ENCODE measurements at places on chromosomes 4 and X. TPM values are rescaled to one million over a fixed set of nuclear protein-coding genes. Genes with fewer than 3 reads are reported as not detected.

DNA sequence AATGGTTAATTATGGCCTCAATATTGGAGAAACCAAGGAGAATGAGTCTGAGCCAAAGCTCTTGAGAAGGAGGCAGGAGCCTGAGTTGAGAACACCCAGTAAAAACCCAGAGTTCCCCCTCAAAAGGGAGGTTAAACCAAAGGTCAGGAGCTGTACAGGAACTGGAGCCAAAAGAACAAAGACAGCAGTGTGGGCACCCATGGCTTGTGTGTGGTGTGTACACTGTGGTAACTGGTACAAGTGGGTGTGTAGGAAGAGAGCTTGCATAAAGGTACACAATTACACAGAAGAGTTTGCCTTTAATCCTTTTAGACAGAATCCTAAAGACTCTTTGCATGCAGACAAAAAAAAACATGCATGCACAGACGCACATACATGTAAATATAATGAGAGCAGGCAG is 87.1 kb downstream of the IGSF1 start:
- DNase-seq = no peak
- H3K36me3 ChIP-seq = no peaks in the 10 kb centered on the region
- no peaks in the 10 kb centered on the region for H3K27me3 ChIP-seq
- H3K4me1 ChIP-seq = no peaks in the 10 kb centered on the region
- no peak overlapping the region for H3K27ac ChIP-seq
- no peak overlapping the region for H3K4me3 ChIP-seq

Gene SRD5A3
- total RNA-seq = 32.4 TPM

Gene ZNF827
- 41.3 TPM for total RNA-seq

Gene AMTN
- total RNA-seq = not detected

Gene CITED1
- not detected for total RNA-seq

Gene FREM3
- total RNA-seq = not detected

Gene PRDM8
- total RNA-seq = 1.1 TPM

Gene PITX2
- not detected for total RNA-seq

Gene CPZ
- not detected for total RNA-seq

Gene CLIC2
- total RNA-seq = 0.14 TPM

- no peaks in the 10 kb centered on the region for H3K27me3 ChIP-seq
- no peak for DNase-seq
- H3K27ac ChIP-seq = no peak overlapping the region
- H3K4me1 ChIP-seq = no peaks in the 10 kb centered on the region
- H3K36me3 ChIP-seq = no peaks in the 10 kb centered on the region
These were observed 300.1 kb upstream of the SLC7A11 start for GRCh38 chr4:138542191-138542776.

DNA sequence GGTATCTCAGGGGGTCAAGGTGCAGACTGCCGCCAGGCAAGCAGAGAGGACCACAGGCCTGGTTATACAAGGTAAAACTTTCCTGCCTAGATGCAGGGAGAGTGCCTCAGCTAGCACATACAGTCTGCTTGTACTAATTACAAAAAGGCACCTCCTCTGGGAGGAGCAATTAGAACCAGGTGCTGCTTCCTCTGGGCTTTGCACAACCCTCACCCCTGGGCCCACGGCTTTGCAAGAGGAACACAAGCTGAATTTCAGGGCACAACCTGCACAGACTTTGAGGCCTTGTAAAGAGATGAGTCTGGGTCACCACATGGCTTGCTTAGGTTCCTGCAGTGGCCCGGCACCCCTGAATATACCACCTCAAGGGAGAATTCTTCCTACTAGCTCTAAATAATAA is 9.2 kb upstream of the CITED1 start:
- H3K27ac ChIP-seq = no peak overlapping the region
- H3K4me3 ChIP-seq = no peak overlapping the region
- DNase-seq = no peak

DNA sequence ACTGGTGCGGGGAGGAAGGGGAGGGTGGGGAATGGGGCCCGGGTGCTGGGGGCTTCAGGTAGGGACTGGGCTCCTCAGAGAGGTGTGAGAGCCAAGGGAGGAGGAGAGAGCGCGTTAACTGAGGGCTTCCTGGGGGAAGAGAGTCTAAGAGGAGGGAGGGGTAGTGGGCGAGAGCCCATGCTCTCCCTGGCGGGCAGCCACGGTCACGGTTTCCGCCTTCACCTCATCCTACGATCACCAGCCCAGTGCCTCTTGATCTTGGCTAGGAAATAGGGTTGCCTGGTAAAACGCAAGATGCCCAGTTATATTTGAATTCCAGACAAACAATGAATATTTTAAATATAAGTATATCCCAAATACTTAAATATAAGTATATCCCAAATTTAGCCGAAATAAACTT is 60.8 kb upstream of the GRPEL1 start:
- no peaks in the 10 kb centered on the region for H3K36me3 ChIP-seq
- no peak overlapping the region for H3K27ac ChIP-seq
- no peak for DNase-seq
- H3K27me3 ChIP-seq = no peaks in the 10 kb centered on the region
- no peak overlapping the region for H3K4me3 ChIP-seq
- H3K4me1 ChIP-seq = no peaks in the 10 kb centered on the region

- no peaks in the 10 kb centered on the region for H3K4me1 ChIP-seq
- no peak overlapping the region for H3K4me3 ChIP-seq
- H3K27me3 ChIP-seq = peaks cover 8% of the 10 kb centered on the region
These were observed 21.9 kb downstream of the ARMCX6 start for GRCh38 chrX:101595739-101596419.

Gene GDPD2
- total RNA-seq = 0.21 TPM

Gene ADAM29
- not detected for total RNA-seq

DNA sequence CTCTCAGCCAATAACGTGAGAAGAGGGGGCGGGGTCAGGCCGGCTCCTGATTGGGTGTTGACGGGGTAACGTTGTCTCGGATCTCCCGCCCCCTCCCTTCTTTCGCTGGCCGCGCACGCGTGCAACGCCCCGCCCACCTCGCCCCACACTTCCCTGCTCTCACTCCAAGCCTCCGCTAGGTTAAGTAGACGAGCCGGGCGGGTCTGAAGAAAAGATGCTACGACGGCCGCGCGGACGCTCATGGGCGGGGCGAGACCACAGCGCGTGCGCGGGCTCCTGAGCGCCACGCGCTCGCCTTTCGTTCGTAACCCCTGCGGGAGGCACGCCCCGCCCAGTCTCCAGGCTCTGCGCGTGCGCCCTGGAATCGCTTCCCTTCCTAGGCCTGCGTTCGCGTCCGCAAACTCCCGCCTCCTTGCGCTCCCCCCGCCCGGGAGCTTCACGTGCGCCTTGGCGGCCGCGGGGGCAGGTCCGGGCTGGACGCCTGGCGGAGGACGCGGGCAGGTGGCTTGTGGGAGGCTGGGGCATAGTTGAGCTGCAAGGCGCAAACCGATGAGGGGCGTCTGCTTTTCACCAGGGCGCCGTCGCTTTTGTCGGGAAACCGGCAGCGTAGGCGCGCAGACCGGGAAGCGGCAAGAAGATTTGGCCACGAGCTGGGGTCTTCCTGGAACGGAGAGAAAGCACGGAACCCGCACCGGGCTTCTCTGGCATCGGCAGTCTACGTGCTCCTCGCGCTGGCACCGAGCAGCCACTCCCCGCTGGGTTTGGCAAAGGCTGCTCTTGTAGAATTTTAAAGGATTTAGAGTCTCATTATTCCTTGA is 467 bp upstream of the PGRMC2 start:
- H3K27me3 ChIP-seq = no peaks in the 10 kb centered on the region
- H3K4me1 ChIP-seq = peaks cover 29% of the 10 kb centered on the region

- no peaks in the 10 kb centered on the region for H3K36me3 ChIP-seq
- H3K4me3 ChIP-seq = no peak overlapping the region
- H3K27ac ChIP-seq = no peak overlapping the region
- no peaks in the 10 kb centered on the region for H3K27me3 ChIP-seq
These were observed 131.2 kb upstream of the PCDH18 start for GRCh38 chr4:137663251-137664045.

DNA sequence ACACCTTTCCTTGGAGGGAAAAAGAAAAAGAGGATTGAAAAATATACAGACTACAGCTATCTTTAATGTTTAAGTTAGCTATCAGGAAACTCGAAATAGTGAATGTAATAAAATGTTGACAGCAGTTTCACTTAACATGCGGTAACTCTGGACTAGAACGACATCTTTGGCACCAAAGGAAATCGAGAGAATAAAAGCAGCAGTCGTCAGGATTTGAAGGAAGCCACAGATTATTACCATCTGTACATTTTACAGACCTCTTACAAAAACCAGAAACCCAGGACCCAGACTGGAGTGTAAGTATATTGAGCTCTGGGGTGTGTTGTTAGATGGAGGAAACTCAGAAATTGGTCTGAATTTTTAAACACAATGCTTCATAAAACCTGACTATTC is 51.6 kb upstream of the STOX2 start:
- no peak overlapping the region for H3K4me3 ChIP-seq
- H3K27me3 ChIP-seq = peaks cover 3% of the 10 kb centered on the region
- no peaks in the 10 kb centered on the region for H3K4me1 ChIP-seq
- DNase-seq = no peak

DNA sequence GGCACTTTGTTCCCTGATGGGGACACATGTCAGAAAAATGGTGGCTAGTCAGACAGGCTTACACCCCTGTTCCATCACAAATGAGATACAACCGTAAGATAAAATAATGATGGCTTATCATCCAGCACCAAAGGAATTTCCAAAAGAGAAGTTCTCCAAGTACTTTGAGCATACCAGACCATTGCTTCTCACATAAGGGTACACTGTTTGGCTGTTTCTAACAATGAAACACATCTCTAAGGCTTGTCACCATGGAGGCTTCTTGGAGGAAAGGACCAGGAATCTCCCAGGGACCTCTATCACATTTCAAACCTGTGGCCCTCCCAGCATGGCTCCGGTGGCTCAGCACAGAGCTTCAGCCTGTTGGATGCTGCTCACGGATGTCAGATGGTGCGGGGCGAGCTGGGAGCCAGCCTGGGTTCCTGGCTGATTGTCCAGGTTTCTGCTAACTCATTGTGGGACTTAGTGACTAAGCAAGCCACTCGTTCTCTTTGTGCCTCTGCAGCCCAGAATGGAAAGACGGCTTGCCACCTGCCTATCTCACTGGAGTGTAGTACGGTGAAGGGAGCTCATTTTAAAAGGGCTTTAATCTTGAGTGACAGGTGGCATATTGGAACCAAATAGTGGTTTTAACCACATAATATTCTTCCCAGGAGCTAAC is 54.5 kb downstream of the FHDC1 start:
- H3K36me3 ChIP-seq = no peaks in the 10 kb centered on the region
- DNase-seq = no peak
- no peak overlapping the region for H3K4me3 ChIP-seq
- no peaks in the 10 kb centered on the region for H3K27me3 ChIP-seq
- no peaks in the 10 kb centered on the region for H3K4me1 ChIP-seq

Gene LRAT
- total RNA-seq = not detected

DNA sequence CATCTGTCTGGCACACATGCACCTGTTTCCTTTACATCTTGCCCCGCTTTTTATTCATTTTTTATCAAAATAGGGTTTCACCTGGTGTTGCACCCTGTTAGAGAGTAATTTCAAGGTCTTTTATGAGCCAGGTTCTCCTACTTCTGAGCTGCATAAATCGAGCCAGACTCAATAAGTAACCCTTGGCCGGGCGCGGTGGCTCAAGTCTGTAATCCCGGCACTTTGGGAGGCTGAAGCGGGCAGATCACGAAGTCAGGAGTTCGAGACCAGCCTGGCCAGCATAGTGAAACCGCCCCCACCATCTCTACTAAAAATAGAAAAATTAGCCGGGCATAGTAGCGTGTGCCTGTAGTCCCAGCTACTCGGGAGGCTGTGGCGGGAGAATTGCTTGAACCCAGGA is 1.0 kb upstream of the PPP2R3B start:
- no peak for DNase-seq
- H3K27ac ChIP-seq = peak overlapping the region; percentile 54
- H3K36me3 ChIP-seq = no peaks in the 10 kb centered on the region
- H3K27me3 ChIP-seq = no peaks in the 10 kb centered on the region
- peak overlapping the region; percentile 84 for H3K4me3 ChIP-seq

GRCh38 chrX:2517055-2517454 is 16.3 kb upstream of the DHRSX start:
- no peak overlapping the region for H3K27ac ChIP-seq
- no peaks in the 10 kb centered on the region for H3K36me3 ChIP-seq
- DNase-seq = no peak
- H3K27me3 ChIP-seq = peaks cover 4% of the 10 kb centered on the region
- H3K4me3 ChIP-seq = no peak overlapping the region
